CD4-positive, alpha-beta T cell treated with Interferon alpha-2 for 1 hour (primary cell): ENCODE measurements at places on chromosomes 5 and 9.

DNA sequence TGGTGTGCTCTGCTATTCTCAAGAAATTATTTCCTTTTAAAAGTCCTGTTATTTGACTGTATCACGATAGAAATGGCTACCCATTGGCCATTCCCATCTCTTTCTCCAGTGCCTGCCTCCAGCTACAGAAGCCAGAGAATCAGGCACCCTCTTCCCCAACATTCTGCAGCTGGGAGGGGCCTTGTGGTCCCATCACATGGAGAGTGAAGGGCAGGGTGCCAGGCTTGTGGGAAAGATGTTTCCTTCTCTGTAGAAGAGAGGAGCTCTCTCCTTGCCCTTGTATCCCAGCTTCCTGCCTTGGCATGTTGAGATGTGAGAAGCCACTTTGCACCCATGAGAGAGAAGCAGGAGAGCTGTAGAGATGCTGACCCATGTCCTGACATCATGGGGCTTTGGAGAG is 465.0 kb downstream of the MTRR start:
- DNase-seq = no peak

- no peak for DNase-seq
Measured at GRCh38 chr9:38145526-38146053, 76.6 kb upstream of the SHB start.

- DNase-seq = no peak
Measured at GRCh38 chr9:84366683-84367082, 26.1 kb upstream of the SLC28A3 start.

DNA sequence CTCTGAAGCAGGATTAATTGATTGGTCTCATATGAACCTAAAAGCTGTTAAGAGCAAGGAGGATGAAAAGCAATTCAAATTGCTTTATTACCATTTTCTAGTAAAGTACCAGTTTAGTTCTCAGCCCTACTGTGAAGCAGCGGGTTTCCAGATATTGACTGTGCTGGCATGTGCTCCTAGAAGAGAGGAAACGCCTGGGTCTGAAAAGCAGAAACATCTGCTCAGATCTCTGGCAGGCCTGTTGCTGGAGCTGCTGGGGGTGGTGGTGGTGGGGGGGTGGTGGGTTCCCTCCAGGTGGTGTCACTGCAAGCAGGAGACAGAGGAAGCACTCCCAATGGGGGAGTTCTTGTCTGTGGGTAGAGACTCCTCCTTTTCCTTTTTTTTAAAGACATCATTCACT is 105.5 kb upstream of the ZNF462 start:
- no peak for DNase-seq

GRCh38 chr5:96509316-96509715 is 76.3 kb upstream of the PCSK1 start:
- DNase-seq = no peak

GRCh38 chr9:72864327-72864726 is 88.5 kb downstream of the ALDH1A1 start:
- DNase-seq = no peak
